ENCODE measurements at places on chromosomes 12 and 14. TPM values are rescaled to one million over a fixed set of nuclear protein-coding genes. Genes with fewer than 3 reads are reported as not detected.

CD163L1 gene
- 0.28 TPM for total RNA-seq

CLEC7A gene
- total RNA-seq, result 0.14 TPM

ANKRD33 gene
- total RNA-seq, result not detected

MYF5 gene
- not detected for total RNA-seq

SYCP3 gene
- total RNA-seq, result 0.14 TPM
